Activated CD4-positive, alpha-beta T cell treated with anti-CD3 and anti-CD28 coated beads for 36 hours (primary cell): ENCODE measurements at places on chromosomes 2 and 18.

DNA sequence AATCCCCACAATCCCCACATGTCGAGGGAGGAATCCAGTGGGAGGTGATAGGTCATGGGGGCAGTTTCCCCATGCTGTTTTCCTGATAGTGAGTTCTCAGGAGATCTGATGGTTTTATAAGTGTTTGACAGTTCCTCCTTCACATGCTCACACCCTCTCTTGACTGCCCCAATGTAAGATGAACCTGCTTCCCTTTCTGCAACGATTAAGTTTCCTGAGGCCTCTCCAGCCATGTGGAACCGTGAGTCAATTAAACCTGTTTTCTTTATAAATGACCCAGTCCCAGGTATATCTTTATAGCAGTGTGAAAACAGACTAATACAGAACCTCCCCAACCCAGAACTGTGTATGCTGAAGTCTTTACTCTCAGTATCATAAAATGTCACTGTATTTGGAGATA is 289.5 kb upstream of the MMADHC start:
- H3K27me3 ChIP-seq = no peaks in the 10 kb centered on the region
- DNase-seq = no peak

- H3K4me3 ChIP-seq = no peak overlapping the region
- no peaks in the 10 kb centered on the region for H3K27me3 ChIP-seq
- DNase-seq = no peak
- H3K27ac ChIP-seq = no peak overlapping the region
- H3K36me3 ChIP-seq = no peaks in the 10 kb centered on the region
Measured at GRCh38 chr2:11899264-11899818, 152.9 kb downstream of the LPIN1 start.

GRCh38 chr2:159518321-159519005 is 97.9 kb downstream of the BAZ2B start:
- peaks cover under 1% of the 10 kb centered on the region for H3K36me3 ChIP-seq
- no peaks in the 10 kb centered on the region for H3K27me3 ChIP-seq
- H3K27ac ChIP-seq = no peak overlapping the region
- DNase-seq = no peak

- DNase-seq = no peak
- H3K4me1 ChIP-seq = no peaks in the 10 kb centered on the region
- no peak overlapping the region for H3K4me3 ChIP-seq
- no peaks in the 10 kb centered on the region for H3K27me3 ChIP-seq
- H3K27ac ChIP-seq = no peak overlapping the region
- no peaks in the 10 kb centered on the region for H3K36me3 ChIP-seq
Measured at GRCh38 chr2:228469721-228470120, 288.2 kb upstream of the SPHKAP start.

GRCh38 chr2:62264186-62264585 is 68.3 kb downstream of the B3GNT2 start:
- H3K4me3 ChIP-seq = no peak overlapping the region
- no peak for DNase-seq
- H3K27ac ChIP-seq = no peak overlapping the region
- no peaks in the 10 kb centered on the region for H3K27me3 ChIP-seq
- H3K36me3 ChIP-seq = no peaks in the 10 kb centered on the region

GRCh38 chr2:206220997-206221396 is 53.5 kb upstream of the ZDBF2 start:
- peaks cover 3% of the 10 kb centered on the region for H3K4me1 ChIP-seq
- H3K27ac ChIP-seq = no peak overlapping the region
- no peak overlapping the region for H3K4me3 ChIP-seq
- H3K36me3 ChIP-seq = no peaks in the 10 kb centered on the region
- no peak for DNase-seq
- H3K27me3 ChIP-seq = peaks cover 22% of the 10 kb centered on the region

GRCh38 chr2:54928719-54929118 is 121.5 kb downstream of the RTN4 start:
- no peak overlapping the region for H3K27ac ChIP-seq
- H3K4me3 ChIP-seq = no peak overlapping the region
- H3K36me3 ChIP-seq = no peaks in the 10 kb centered on the region
- DNase-seq = no peak
- H3K27me3 ChIP-seq = no peaks in the 10 kb centered on the region

DNA sequence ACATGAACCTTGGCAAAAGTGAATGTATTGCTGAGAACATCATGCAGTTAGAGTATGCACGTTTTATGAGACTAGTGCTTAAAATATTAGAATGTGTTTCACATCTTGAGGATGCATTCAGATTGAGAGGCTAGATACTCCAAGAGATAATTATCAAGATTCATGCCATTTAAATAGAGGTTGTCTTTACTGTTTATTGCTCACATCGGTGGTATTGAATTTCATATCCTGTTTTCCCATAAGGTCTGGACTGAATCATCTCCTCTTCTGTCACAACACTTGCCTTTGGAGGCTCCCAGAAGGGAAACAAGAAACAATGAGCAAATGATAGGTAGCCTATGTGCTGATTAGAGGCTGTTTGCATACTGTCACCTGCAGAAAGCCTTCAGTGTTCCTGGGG is 83.8 kb downstream of the CLHC1 start:
- H3K27ac ChIP-seq = no peak overlapping the region
- H3K4me1 ChIP-seq = no peaks in the 10 kb centered on the region
- no peaks in the 10 kb centered on the region for H3K27me3 ChIP-seq
- H3K4me3 ChIP-seq = no peak overlapping the region

GRCh38 chr2:204161886-204162285 is 225.3 kb downstream of the ICOS start:
- H3K27ac ChIP-seq = no peak overlapping the region
- no peak for DNase-seq

- H3K36me3 ChIP-seq = no peaks in the 10 kb centered on the region
- peak; percentile 88 for DNase-seq
- H3K4me1 ChIP-seq = peaks cover 7% of the 10 kb centered on the region
- no peak overlapping the region for H3K4me3 ChIP-seq
- peaks cover 38% of the 10 kb centered on the region for H3K27me3 ChIP-seq
- no peak overlapping the region for H3K27ac ChIP-seq
Measured at GRCh38 chr18:44679056-44679913, 1.4 kb upstream of the SETBP1 start.

GRCh38 chr2:12649602-12650400 is 66.9 kb upstream of the TRIB2 start:
- DNase-seq = no peak
- no peaks in the 10 kb centered on the region for H3K4me1 ChIP-seq
- no peak overlapping the region for H3K27ac ChIP-seq
- no peaks in the 10 kb centered on the region for H3K36me3 ChIP-seq

GRCh38 chr2:150513647-150514046 is 26.2 kb upstream of the RND3 start:
- no peak for DNase-seq
- no peaks in the 10 kb centered on the region for H3K4me1 ChIP-seq
- H3K36me3 ChIP-seq = no peaks in the 10 kb centered on the region
- no peaks in the 10 kb centered on the region for H3K27me3 ChIP-seq

DNA sequence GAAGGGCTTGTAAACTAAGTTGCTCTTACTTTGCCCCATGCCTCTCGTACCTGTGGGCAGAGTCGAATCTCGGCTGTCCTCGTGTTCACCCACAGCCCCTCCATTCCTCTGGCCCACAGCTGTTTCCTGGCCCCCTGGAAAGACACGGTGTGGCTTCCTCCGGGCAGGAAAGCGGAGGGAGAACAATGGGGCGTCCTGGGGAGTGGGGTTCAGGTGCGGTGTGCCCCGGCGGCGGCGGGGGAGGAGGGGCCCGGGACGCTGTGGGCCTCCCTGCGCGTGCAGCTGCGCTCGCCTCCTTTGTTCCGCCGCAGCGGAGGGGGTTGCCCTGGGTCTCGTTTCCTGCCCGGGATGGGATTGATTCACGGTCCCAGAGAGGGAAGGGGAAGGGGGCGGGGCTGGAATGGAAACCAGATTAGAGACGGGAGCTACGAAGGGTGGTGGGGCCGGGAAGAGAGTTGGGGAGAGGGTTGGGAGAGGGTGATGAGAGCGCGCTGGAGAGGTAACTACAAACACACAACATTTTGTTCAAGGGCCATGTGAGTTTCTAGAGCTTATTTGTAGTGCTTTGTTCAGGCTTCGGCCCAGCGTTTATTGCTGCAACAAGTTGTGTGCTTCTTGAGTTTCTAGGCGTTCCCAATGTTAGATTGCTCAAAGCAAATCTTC is 796 bp downstream of the MYO1B start:
- H3K27me3 ChIP-seq = peaks cover 20% of the 10 kb centered on the region
- peaks cover 20% of the 10 kb centered on the region for H3K4me1 ChIP-seq
- peak overlapping the region; percentile 79 for H3K4me3 ChIP-seq
- no peaks in the 10 kb centered on the region for H3K36me3 ChIP-seq

- no peaks in the 10 kb centered on the region for H3K4me1 ChIP-seq
- H3K4me3 ChIP-seq = no peak overlapping the region
- H3K27me3 ChIP-seq = no peaks in the 10 kb centered on the region
- H3K36me3 ChIP-seq = no peaks in the 10 kb centered on the region
- DNase-seq = no peak
Measured at GRCh38 chr2:55843096-55843993, 80.2 kb downstream of the EFEMP1 start.

- H3K4me1 ChIP-seq = no peaks in the 10 kb centered on the region
- no peaks in the 10 kb centered on the region for H3K36me3 ChIP-seq
- H3K4me3 ChIP-seq = no peak overlapping the region
- peaks cover 2% of the 10 kb centered on the region for H3K27me3 ChIP-seq
Measured at GRCh38 chr2:210363876-210364275, 48.9 kb upstream of the MYL1 start.

DNA sequence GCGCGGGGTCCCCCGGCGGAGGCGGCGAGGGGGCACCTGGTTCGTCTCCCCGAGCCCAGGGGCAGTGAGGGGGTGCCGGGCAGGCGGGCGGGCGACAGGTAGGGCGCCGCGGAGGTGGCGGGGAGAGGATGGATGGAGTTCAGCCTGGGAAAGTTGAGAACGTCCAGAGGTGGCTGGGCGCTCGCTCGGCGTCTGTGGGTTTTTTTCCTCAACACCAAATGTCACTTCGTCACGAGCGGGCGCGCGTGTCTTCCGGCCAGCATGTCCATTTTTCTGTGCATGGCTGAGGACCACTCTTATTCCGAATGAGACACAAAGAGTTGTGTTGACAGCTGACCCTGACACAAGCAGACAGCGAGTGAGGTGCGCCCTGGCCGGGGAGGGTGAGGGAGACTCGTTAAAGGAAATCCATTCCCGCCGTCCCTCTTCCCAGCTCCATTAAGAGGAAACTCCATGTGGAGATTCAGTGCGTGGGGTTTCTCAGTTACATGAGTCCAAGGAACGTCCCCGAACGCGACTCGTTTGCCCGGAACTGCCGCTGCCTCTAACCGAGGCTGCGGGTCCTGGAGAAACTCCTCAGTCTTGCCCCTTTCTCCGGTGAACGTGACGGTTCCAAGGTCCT is 859 bp downstream of the GREB1L start:
- H3K27ac ChIP-seq = no peak overlapping the region
- peak overlapping the region; percentile 33 for H3K4me3 ChIP-seq
- peaks cover 5% of the 10 kb centered on the region for H3K4me1 ChIP-seq
- peaks cover 50% of the 10 kb centered on the region for H3K27me3 ChIP-seq

DNA sequence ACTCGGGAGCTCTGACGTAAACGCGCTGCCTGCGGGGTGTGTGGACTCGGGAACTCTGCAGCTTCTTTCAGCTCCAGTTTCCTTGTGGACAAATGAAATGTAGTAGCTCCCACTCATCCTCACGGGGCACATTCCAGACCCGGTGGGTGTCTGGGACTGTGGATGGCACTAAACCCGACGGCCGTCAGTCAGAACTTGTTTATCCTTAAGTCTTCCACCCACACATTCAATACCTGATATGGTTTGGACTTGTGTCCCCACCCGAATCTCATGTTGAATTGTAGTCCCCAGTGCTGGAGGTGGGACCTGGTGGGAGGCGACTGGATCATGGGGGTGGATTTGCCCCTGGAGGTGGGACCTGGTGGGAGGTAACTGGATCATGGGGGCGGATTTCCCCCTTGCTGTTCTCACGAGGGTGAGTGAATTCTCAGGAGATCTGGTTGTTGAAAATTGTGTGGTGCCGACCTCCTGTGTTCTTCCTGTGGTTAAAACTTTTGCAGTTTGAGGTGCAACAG is 81.2 kb upstream of the SNTG2 start:
- H3K27ac ChIP-seq = no peak overlapping the region
- H3K27me3 ChIP-seq = peaks cover 7% of the 10 kb centered on the region
- H3K36me3 ChIP-seq = no peaks in the 10 kb centered on the region
- no peak overlapping the region for H3K4me3 ChIP-seq
- no peaks in the 10 kb centered on the region for H3K4me1 ChIP-seq
- no peak for DNase-seq

GRCh38 chr2:58862244-58862643 is 621.1 kb upstream of the FANCL start:
- H3K27me3 ChIP-seq = peaks cover 2% of the 10 kb centered on the region
- no peak for DNase-seq
- peaks cover 16% of the 10 kb centered on the region for H3K4me1 ChIP-seq
- H3K4me3 ChIP-seq = no peak overlapping the region

- H3K27ac ChIP-seq = no peak overlapping the region
- no peak overlapping the region for H3K4me3 ChIP-seq
- H3K4me1 ChIP-seq = no peaks in the 10 kb centered on the region
- DNase-seq = no peak
Measured at GRCh38 chr2:85255813-85256594, 71.8 kb downstream of the TGOLN2 start.

GRCh38 chr2:10325278-10326145 is 22.8 kb downstream of the HPCAL1 start:
- peaks cover 84% of the 10 kb centered on the region for H3K4me1 ChIP-seq
- H3K36me3 ChIP-seq = peaks cover 36% of the 10 kb centered on the region
- H3K4me3 ChIP-seq = no peak overlapping the region

- H3K27ac ChIP-seq = peak overlapping the region; percentile 95
- peaks cover 45% of the 10 kb centered on the region for H3K36me3 ChIP-seq
- peaks cover 89% of the 10 kb centered on the region for H3K4me1 ChIP-seq
- no peak for DNase-seq
Measured at GRCh38 chr2:233414273-233414654, 60.0 kb downstream of the DGKD start.

GRCh38 chr18:10190564-10190963 is 263.9 kb upstream of the APCDD1 start:
- peaks cover 4% of the 10 kb centered on the region for H3K27me3 ChIP-seq
- no peak overlapping the region for H3K4me3 ChIP-seq
- no peak overlapping the region for H3K27ac ChIP-seq
- no peaks in the 10 kb centered on the region for H3K36me3 ChIP-seq
- DNase-seq = no peak

DNA sequence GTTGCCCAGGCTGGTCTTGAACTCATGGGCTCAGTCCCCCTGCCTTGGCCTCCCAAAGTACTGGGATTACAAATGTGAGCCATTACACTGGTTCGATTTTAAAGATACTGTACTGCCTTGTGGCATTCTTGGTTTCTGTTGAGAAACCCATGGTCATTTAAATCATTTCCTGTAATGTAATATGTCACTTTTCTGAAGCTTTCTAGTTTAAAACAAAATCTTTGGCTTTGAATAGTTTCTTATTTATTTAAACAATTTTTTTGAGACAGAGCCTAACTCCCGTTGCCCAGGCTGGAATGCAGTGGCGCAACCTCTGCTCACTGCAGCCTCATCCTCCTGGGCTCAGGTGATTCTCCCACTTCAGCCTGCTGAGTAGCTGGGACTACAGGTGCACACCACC is 8.9 kb downstream of the ZNF512 start:
- peaks cover 61% of the 10 kb centered on the region for H3K36me3 ChIP-seq
- H3K27me3 ChIP-seq = no peaks in the 10 kb centered on the region
- H3K27ac ChIP-seq = no peak overlapping the region
- peaks cover 36% of the 10 kb centered on the region for H3K4me1 ChIP-seq
